MCF 10A (cell line): ENCODE measurements at places on chromosomes 7 and 10. TPM values are rescaled to one million over a fixed set of nuclear protein-coding genes. Genes with fewer than 3 reads are reported as not detected.

Gene MAP3K8
- 1.5 and 2.2 TPM in 2 replicates for total RNA-seq

Gene DNAJB9
- 43.4 and 45.9 TPM in 2 replicates for total RNA-seq

Gene IFIT2
- 0.58 and 1.3 TPM in 2 replicates for total RNA-seq

Gene ARHGEF35
- total RNA-seq = 0.93 TPM in 1 of 2 replicates, not detected in the other

Gene NEURL1
- total RNA-seq = 0.20 TPM in 1 of 2 replicates, not detected in the other

Gene PIK3CG
- not detected in 2 replicates for total RNA-seq

Gene ASZ1
- not detected in 2 replicates for total RNA-seq

Gene C10orf67
- total RNA-seq = 0.15 and 0.21 TPM in 2 replicates
